IMR-90 (cell line): ENCODE measurements at places on chromosomes 6 and 20.

- DNase-seq, result no peak
- no peak overlapping the region for H3K4me3 ChIP-seq
- H3K27me3 ChIP-seq, result no peaks in the 10 kb centered on the region; the same call in 1 of the 2 replicates
- H3K36me3 ChIP-seq, result no peaks in the 10 kb centered on the region
- H3K27ac ChIP-seq, result no peak overlapping the region
- H3K4me1 ChIP-seq, result no peaks in the 10 kb centered on the region
These were observed 12.5 kb upstream of the HLA-DRA start for GRCh38 chr6:32427218-32427617.

GRCh38 chr6:103672169-103672568 lies 1187.5 kb downstream of the HACE1 start:
- no peak for DNase-seq
- no peak overlapping the region for H3K4me3 ChIP-seq
- no peaks in the 10 kb centered on the region for H3K36me3 ChIP-seq
- no peak overlapping the region for H3K27ac ChIP-seq
- no peaks in the 10 kb centered on the region for H3K27me3 ChIP-seq

DNA sequence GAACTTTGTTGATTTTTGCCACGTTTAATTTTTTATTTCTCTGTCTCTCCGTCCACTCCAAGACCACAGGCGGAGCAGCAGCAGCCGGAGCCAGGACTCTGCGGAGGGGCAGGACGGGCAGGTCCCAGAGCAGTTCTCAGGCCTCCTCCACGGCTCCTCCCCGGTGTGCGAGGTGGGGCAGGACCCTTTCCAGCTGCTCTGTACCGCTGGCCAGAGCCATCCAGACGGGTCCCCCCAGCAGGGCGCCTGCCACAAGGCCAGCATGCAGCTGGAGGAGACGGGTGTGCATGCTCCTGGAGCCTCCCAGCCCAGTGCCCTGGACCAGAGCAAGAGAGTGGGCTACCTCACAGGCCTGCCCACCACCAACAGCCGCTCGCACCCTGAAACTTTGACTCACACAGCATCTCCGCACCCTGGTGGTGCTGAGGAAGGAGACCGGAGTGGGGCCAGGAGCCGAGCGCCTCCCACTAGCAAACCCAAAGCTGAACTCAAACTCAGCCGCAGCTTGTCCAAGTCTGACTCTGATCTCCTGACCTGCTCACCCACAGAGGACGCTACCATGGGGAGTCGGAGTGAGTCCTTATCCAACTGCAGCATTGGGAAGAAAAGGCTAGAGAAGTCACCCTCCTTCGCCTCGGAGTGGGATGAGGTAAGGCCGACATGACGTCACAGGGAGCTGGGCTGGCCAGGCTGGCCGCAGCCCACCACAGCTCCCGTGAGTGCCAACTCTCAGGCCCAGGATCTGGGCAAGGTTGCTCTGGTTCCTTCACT lies 123.5 kb downstream of the TCP11 start:
- H3K36me3 ChIP-seq, result no peaks in the 10 kb centered on the region
- peak overlapping the region; percentile 91 for H3K27ac ChIP-seq

DNA sequence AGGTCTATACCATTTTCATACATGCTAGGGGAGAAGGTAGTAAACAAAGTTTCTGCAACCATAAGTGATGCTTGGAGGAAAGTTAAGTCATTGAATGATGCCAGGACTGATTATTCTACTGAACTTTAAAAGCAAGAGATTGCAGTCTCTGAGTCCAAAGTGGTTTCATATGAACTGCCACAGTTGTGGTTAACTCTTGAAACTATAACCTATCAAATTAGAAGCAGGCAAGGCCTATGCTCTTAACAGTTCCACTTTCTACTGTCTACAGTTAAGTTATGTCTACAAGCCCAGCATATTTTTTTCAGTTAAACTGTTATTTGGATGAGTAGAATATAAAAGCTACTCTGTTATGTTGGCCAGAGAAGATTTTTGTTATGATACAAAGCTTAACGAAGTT lies 326.5 kb upstream of the RUNX2 start:
- DNase-seq, result no peak
- H3K36me3 ChIP-seq, result no peaks in the 10 kb centered on the region
- H3K27ac ChIP-seq, result no peak overlapping the region
- H3K4me1 ChIP-seq, result no peaks in the 10 kb centered on the region
- no peak overlapping the region for H3K4me3 ChIP-seq

DNA sequence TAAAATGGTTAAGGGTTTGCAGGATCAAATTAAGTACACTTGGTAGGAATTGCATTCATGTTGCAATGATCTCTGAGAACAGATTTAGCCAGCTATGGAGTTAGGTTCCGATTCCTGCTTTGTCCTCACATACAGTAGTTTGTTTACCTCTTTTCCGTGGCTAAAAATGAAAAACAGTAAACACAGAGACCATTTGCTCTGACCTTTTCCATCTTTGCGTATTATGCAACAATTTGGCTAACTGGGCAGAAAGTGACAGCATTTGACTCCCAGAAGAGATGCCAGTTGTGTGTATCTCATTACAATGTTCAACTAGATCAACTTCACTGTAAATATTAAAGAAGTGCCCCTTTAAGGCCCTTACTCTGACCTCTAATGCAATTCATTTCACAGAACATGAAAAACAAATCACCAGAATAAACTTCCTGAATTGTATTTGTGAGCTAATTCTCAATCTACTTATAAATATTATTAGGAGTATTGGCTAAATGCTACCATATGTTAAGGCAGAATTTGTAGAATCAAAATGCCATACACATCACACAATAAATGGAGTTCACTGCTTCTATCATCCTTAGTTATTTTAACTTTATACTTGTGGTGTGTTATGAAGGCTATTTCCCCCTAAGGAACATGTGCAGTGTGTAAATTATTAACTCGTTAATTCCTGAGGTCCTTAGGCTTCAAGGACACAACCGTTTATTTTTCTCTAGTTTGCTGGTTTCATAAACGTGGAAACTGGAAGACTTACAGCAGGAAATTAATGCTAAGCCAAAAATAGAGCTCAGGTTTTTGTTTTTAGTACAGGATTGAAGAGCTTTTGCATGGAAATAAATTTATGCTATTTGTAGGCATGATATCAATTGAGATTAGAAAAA lies 380.7 kb upstream of the CITED2 start:
- peaks cover 13% of the 10 kb centered on the region for H3K4me1 ChIP-seq
- no peak overlapping the region for H3K4me3 ChIP-seq
- no peak for DNase-seq
- H3K36me3 ChIP-seq, result no peaks in the 10 kb centered on the region
- H3K27ac ChIP-seq, result peak overlapping the region; percentile 36; the same call in 1 of the 2 replicates

- no peaks in the 10 kb centered on the region for H3K27me3 ChIP-seq
- no peak overlapping the region for H3K27ac ChIP-seq
- no peaks in the 10 kb centered on the region for H3K4me1 ChIP-seq
- no peak overlapping the region for H3K4me3 ChIP-seq
- H3K36me3 ChIP-seq, result no peaks in the 10 kb centered on the region
These were observed 97.0 kb upstream of the AGPAT4 start for GRCh38 chr6:161370880-161371279.

DNA sequence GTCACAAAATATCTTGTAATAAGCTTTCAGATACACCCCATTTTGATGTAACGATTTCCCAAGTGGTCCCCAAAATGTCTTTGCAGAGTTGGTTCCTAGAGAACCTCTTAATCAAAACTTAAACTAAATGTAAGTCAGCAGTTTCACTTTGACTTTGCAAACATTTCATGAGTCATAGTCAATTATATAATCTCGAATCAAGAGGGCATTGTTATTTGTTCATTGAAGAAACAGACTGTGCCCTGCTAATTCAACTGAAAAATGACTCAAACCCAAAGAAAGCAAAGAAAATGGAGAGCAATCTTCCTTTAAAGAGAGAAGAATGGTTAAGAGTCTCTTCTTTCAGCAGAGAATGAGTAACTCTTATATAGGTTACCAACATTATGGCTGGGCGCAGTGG lies 58.3 kb downstream of the IPCEF1 start:
- DNase-seq, result peak; percentile 58
- peak overlapping the region; percentile 40; the same call in 1 of the 2 replicates for H3K27ac ChIP-seq
- no peaks in the 10 kb centered on the region for H3K36me3 ChIP-seq
- H3K4me1 ChIP-seq, result peaks cover 13% of the 10 kb centered on the region
- H3K27me3 ChIP-seq, result no peaks in the 10 kb centered on the region
- no peak overlapping the region for H3K4me3 ChIP-seq

GRCh38 chr6:99875068-99875467 lies 119.0 kb downstream of the MCHR2 start:
- no peak overlapping the region for H3K27ac ChIP-seq
- no peaks in the 10 kb centered on the region for H3K36me3 ChIP-seq
- peaks cover 15% of the 10 kb centered on the region for H3K27me3 ChIP-seq
- no peak for DNase-seq
- H3K4me3 ChIP-seq, result no peak overlapping the region

DNA sequence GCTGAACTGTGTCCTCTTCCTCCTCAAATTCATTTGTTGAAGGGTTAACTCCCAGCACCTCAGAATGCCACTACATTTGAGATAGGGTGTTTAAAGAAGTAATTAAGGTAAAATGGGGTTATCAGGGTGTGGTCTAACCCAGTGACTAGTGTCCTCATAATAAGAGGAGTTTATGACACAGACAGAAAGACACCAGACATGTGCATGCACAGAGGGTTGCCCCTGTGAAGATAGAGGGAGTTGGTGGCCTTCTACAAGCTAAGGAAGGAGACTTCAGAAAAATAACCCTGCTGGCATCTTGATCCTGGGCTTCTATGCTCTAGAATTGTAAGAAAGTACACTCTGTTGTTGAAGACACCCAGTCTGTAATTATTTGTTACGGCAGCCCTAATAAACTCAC lies 24.9 kb upstream of the EDN1 start:
- DNase-seq, result no peak
- H3K36me3 ChIP-seq, result no peaks in the 10 kb centered on the region
- H3K4me3 ChIP-seq, result no peak overlapping the region
- H3K4me1 ChIP-seq, result peaks cover 1% of the 10 kb centered on the region; the same call in 1 of the 2 replicates
- no peaks in the 10 kb centered on the region for H3K27me3 ChIP-seq

DNA sequence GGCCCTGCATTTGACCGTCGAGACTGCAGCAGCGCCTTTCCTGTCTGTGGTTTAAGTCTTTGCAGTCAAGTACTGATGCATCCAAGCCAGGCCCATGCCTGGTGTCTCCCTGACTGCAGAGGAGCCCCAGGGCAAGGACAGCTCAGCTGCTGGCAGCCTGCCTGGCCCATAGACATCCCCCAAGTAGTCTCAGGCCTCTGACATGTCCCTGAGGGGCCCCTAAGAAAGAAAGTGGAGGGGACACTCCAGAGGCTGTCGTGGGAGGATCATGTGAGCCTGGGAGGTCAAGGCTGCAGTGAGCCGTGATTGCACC lies 18.0 kb downstream of the HRH3 start:
- H3K27me3 ChIP-seq, result no peaks in the 10 kb centered on the region
- H3K4me3 ChIP-seq, result no peak overlapping the region
- H3K4me1 ChIP-seq, result no peaks in the 10 kb centered on the region
- no peak overlapping the region for H3K27ac ChIP-seq
- peak; percentile 45 for DNase-seq

- H3K4me3 ChIP-seq, result no peak overlapping the region
- no peaks in the 10 kb centered on the region for H3K36me3 ChIP-seq
- no peaks in the 10 kb centered on the region for H3K4me1 ChIP-seq
- no peaks in the 10 kb centered on the region for H3K27me3 ChIP-seq
These were observed 2.2 kb downstream of the SLC22A2 start for GRCh38 chr6:160256445-160256844.

DNA sequence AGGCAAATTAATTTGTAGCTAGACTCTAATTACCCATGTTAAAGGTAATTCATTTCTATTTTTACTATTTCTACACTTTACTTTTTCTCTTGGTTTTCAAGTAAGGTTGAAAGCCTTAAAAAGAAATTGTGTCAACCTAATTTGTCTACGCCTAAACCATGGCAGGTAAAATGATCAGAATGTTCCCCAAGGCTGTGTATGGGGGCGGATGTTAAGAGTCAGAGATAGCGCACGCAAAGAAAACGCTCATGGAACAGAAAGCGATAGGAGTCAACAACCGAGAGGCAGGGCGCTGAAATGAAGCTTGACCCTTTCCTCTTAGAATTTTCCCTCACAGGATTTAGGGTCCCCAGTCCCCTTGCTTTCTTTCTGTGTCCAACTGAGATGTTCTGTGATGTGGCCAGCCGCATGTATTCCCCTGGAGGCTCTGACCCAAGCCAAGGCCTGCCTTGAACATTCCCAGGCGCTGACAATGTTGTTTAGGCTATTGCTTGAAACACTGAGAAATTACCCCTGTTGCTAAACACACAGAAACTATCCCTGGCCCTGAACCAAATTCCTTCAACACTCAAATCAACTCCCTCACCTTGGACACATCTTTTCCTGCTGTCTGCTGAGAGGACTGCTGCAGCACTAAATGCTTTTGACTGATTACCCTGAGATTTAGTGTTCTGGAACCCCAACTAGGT lies 10.9 kb downstream of the PSMB1 start:
- peaks cover 6% of the 10 kb centered on the region for H3K4me1 ChIP-seq
- no peak overlapping the region for H3K27ac ChIP-seq
- H3K36me3 ChIP-seq, result peaks cover 38% of the 10 kb centered on the region
- no peak overlapping the region for H3K4me3 ChIP-seq
- no peaks in the 10 kb centered on the region for H3K27me3 ChIP-seq

GRCh38 chr20:22522701-22523100 lies 61.7 kb downstream of the FOXA2 start:
- H3K36me3 ChIP-seq, result no peaks in the 10 kb centered on the region
- H3K4me1 ChIP-seq, result no peaks in the 10 kb centered on the region
- no peak overlapping the region for H3K4me3 ChIP-seq
- no peak for DNase-seq
- no peak overlapping the region for H3K27ac ChIP-seq

DNA sequence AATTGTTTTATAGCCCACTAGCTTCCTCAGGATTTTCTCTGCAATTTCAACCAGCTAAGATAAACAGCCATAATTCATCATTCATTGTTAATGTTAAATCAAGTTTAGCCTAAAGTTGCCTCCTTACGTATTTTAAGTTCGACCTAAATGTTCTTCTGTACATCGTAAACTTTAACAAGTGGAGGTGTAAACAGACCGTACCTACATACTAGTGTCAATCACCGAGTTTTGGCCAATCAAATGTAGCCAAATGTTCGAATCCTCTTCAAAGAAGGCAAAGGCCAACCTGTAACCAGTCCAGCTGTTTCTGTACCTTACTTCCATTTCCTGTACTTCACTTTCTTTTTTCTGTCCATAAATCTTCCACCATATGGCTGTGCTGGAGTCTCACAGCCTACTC lies 13.5 kb downstream of the MBOAT1 start:
- H3K4me3 ChIP-seq, result no peak overlapping the region
- H3K4me1 ChIP-seq, result no peaks in the 10 kb centered on the region; the same call in 1 of the 2 replicates
- H3K36me3 ChIP-seq, result no peaks in the 10 kb centered on the region
- H3K27ac ChIP-seq, result no peak overlapping the region
- DNase-seq, result no peak

- DNase-seq, result no peak
- H3K36me3 ChIP-seq, result no peaks in the 10 kb centered on the region
- no peak overlapping the region for H3K27ac ChIP-seq
- no peaks in the 10 kb centered on the region for H3K4me1 ChIP-seq
- H3K4me3 ChIP-seq, result no peak overlapping the region
These were observed 868.3 kb upstream of the FLRT3 start for GRCh38 chr20:15205719-15206118.

- H3K4me3 ChIP-seq, result no peak overlapping the region
- H3K4me1 ChIP-seq, result no peaks in the 10 kb centered on the region
- no peak overlapping the region for H3K27ac ChIP-seq
- H3K36me3 ChIP-seq, result no peaks in the 10 kb centered on the region
- DNase-seq, result no peak
These were observed 246.1 kb downstream of the FOXA2 start for GRCh38 chr20:22338140-22338708.

- peaks cover 10% of the 10 kb centered on the region for H3K27me3 ChIP-seq
- H3K36me3 ChIP-seq, result no peaks in the 10 kb centered on the region
- DNase-seq, result peak; percentile 37
- H3K4me3 ChIP-seq, result no peak overlapping the region
- H3K4me1 ChIP-seq, result no peaks in the 10 kb centered on the region
These were observed 3.9 kb upstream of the SIGLEC1 start for GRCh38 chr20:3716195-3716834.
